Breast epithelium (tissue), 4 donors: ENCODE measurements at places on chromosomes 4 and X.

DNA sequence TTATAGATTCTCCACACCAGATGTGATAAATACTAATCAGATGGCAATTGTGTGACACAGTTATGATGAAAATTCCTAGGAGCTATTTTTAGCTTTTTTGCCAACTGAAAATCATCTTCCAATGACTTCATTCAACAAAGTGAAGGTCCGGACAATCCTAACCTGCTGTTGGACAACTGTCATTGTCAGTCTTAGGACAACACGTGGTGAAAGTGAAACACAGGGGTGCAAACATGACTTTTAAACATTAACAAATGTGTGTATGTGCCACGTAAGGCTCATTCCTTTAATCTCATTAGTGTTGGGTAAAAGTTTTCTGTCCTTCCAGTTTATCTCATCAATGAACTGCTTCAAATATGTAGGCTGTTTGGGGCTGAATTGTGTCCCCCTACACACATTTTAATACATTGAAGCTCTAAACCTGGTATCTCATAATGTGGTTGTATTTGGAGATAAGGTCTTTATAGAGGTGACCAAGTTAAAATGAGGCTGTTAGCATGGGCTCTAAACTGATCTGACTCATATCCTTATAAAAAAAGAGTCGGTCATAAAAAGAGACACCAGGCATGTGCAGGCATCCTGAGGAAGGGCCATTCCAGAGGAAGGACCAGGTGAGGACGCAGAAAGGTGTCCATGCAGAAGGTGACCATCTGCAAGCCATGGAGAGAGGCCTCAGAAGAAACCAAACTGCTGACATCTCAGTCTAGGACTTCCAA lies 41.2 kb upstream of the SMAD1 start:
- DNase-seq: no peak

DNA sequence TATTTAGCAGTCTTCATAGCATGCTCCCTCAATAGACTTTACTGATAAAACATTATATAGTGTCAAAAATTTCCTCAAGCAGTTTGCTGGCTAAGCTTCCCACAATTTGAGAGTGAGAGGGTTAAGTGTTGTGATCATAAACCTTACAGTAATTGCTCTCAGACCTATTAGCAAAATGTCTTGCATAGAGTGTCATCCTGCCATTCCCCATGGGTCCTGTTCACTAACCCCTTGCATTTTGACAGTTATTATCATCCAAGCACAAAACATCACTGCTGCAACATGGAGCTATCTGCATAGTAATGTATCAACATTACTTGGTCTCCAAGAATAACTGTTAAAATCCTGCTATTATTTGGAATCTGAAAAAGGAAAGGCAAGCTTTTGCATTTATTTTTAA lies 196.1 kb upstream of the GK2 start:
- no peak for DNase-seq

DNA sequence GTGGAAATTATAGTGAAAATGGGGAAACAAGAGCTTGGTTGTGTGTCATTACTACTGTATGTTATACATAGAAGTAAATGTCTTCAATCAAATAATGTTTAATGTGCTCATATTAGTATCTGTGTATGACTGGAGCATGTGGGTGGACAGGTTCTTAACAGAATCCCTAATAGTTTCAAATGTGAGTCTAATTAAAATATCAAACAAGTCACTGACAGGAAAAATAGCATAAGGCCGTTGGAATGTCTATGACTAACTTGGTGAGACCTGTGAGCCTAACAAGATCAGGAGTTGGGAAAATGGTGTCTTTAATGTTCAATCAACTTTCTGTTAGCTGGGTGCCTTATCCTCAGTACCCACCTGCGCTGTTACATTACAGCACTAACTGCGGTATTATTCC lies 6.2 kb upstream of the CXCL3 start:
- DNase-seq: no peak

DNA sequence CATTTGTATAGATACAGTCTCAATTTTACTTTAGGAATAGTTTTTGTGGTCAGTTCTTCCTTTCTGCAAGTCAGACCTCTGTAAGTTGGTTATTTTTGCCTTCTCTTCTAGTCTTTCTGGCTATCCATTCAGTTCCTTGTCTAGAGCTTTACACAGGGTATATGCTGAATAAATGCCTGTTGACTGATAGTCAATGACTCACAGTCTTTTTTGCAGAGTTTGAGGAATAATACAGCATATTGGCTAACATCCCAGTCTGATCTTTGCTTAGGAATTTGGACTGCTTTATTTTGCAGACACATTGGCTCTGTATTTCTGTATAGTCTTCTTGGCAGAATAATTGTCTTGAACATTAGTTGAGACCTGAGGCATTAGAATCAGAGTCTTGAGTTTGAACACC lies 132.4 kb downstream of the MAGEC1 start:
- DNase-seq: no peak

GRCh38 chr4:24989327-24989726 lies 41.4 kb downstream of the LGI2 start:
- DNase-seq: no peak

GRCh38 chrX:23845351-23845817 lies 62.4 kb downstream of the APOO start:
- DNase-seq: no peak

GRCh38 chr4:153170407-153170806 lies 33.8 kb upstream of the TRIM2 start:
- DNase-seq: no peak
